Stimulated activated CD4-positive, alpha-beta T cell treated with anti-CD3 and anti-CD28 coated beads, Interleukin-1b, Interleukin-23, amount 100 ng/mL, for 1 hour (primary cell): ENCODE measurements at places on chromosomes 5 and 9.

DNA sequence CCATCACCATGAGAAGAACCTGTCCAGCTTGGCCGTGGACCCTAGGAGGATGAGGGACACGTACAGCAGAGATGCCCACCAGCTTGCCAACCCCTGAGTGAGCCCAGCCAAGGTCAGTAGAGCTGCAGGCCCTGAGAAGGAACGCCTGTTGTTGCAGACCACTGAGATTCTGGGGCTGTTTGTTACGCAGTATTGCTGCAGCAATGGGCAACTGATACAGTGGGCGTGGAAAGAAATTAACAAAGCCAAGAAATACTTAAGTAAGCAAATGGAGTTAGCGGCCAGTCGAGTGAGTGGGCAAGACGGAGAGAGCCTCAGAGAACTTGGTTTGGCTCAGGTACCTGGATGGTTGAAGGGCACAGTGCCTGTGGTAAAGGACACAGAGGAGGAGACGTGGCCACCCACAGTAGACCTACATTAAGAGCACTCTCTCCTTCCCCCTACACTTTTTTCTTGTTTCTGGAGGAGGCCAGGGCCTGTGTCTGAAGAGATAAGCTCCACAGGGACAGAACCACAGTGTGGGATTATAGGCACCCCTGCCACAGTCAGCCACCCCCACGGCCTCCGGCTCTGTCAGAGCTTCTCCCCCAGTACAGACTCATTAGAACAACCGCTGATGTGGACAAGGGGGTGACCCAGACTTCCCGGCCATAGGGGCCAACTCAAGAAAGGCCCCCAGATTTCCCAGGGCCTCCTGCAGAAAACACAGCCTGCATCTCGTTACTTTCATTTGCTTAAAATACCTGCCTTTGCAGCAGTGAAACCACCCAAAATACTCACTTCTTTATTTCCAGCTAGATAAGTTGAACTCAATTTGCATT is 40.1 kb upstream of the GRHPR start:
- DNase-seq, result no peak

DNA sequence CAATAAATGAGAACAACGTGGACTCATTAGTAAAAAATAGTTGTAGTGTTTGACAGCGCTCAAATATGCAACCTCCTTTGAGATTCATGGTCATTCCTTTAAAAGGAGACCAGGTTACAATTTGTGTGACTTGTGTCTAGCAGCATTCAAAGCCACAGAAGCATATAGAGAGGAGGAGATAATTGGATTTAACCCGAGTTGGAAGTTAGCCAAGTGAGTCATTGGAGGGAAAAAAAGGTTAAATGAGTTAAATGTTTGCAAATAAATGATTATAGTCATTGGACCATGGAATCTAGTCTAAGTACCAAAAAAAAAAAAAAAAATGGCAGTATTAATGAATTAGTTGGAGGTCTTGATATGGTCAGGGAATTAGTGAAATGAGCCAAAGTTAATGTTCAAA is 90.9 kb downstream of the ITGA1 start:
- DNase-seq, result no peak

- no peak for DNase-seq
Measured at GRCh38 chr5:179259731-179260323, 85.4 kb downstream of the ADAMTS2 start.

GRCh38 chr5:102858808-102859207 is 103.7 kb downstream of the PAM start:
- DNase-seq, result no peak

GRCh38 chr5:13878357-13878756 is 66.1 kb downstream of the DNAH5 start:
- DNase-seq, result no peak

GRCh38 chr5:8857051-8857450 is 688.8 kb downstream of the SEMA5A start:
- DNase-seq, result no peak

- DNase-seq, result no peak
Measured at GRCh38 chr9:69671311-69671878, 776 bp downstream of the APBA1 start.

- DNase-seq, result no peak
Measured at GRCh38 chr9:4666042-4666699, at the start of gene SPATA6L. Gene SPATA6L (minus strand): TSS chr9:4666480. CDS start chr9:4666250, 230 bp downstream.

DNA sequence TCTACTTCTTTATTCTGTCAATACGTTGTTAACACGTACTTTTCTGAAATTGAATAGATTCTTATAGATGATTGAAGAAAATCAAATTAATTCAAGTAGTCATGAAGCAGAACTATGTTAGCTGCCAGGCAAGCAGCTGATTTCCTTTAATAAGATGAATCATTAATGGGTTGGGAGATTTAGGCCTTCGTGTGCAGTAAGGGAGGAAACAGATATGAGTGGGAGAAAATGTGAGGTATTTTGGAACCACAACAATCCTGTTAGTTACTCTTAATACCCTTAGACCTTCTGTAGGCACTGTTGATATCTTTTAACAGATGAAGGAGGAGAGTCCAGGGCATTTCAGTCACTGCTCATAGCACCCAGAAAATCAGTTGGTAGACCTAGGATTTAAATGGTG is 121.0 kb downstream of the AOPEP start:
- no peak for DNase-seq

DNA sequence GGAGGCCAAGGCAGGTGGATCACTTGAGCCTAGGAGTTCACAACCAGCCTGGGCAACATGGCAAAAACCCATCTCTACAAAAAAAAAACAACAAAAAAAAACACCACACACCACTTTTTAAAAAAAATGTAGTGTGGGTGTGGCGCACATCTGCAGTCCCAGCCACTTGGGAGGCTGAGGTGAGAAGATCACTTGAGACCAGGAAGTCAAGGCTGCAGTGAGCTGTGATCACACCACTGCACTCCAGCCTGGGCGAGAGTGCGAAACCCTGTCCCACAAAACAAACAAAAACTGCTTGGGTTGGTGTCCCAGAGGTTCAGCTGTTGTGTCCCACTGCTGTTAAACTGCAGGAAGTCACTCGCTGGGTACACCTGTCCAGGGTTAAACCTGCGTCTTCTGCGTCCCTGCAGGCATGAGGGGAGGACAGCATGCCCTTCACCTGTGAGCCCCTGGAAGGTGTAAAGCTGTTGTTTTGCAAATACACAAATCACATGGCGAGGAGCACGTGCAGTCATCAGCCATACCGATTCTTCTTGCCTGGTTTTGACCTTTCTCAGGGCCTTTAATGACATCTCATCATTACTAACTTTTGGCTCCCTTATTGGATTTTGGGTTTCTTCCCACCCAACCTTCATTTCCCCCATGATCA is 29.3 kb upstream of the CLPTM1L start:
- no peak for DNase-seq

DNA sequence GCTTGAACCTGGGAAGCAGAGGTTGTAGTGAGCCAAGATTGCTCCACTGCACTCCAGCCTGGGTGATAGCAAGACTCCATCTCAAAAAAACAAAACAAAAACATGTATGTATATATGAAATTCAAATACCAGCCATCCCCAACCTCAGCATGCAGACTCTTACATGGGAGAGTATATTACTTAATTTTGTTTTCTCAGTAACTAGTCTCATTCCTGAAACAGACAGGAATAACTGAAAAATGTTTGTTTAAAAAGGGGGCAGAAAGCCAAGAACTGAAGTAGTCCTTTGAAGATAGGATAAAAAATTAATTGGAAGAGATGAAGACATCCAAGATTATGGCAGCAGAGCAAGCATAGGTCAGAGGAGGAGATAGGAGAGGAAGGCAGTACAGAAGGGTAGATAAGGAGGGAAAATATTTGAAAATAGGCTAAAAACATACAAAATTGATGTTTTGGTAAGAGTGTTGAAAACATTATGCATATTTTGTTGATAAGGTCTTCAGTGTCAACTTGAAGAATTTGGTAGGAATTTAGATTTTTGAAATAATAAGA is 309.9 kb downstream of the MAT2B start:
- no peak for DNase-seq

GRCh38 chr5:133682451-133682850 is 70.1 kb upstream of the FSTL4 start:
- no peak for DNase-seq

GRCh38 chr5:67799732-67800234 is 415.8 kb upstream of the PIK3R1 start:
- DNase-seq, result no peak

DNA sequence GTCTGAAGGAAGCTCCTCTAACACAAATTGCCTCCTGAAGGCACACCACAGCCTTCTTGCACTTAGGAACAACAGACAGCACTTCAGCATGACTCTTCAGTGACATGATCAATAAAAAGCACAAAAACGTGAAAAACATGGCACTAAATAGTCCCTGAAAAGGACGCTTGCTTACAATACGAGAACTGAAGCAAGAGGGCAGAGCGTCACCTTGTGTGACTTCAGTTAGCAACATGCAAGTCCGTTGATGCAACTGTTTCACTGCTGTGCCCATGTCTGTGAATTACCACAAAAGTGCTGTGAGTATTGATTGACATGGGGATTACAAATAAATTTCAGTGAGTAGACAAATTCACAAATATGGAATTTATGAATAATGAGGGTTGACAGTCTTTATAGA is 219.9 kb upstream of the GAS1 start:
- DNase-seq, result no peak

DNA sequence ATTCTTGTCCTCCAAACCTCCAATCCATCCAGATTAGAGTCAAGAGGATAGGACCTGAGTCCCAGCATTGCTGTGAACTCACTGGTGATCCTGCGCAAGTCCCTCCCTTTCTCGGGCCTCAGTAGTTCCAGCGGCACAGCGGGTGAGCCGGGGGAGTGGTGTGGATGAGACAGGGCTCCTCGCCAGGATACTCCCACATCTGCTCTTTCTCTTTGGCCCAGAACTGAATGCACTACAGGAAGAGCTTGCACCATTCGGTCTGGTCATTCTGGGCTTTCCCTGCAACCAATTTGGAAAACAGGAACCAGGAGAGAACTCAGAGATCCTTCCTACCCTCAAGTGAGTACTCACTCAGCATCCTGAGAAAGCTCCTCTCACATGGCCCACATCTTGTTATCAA is 6.3 kb downstream of the GPX3 start:
- no peak for DNase-seq

- DNase-seq, result no peak
Measured at GRCh38 chr5:176748967-176749935, 61.1 kb upstream of the UNC5A start.

DNA sequence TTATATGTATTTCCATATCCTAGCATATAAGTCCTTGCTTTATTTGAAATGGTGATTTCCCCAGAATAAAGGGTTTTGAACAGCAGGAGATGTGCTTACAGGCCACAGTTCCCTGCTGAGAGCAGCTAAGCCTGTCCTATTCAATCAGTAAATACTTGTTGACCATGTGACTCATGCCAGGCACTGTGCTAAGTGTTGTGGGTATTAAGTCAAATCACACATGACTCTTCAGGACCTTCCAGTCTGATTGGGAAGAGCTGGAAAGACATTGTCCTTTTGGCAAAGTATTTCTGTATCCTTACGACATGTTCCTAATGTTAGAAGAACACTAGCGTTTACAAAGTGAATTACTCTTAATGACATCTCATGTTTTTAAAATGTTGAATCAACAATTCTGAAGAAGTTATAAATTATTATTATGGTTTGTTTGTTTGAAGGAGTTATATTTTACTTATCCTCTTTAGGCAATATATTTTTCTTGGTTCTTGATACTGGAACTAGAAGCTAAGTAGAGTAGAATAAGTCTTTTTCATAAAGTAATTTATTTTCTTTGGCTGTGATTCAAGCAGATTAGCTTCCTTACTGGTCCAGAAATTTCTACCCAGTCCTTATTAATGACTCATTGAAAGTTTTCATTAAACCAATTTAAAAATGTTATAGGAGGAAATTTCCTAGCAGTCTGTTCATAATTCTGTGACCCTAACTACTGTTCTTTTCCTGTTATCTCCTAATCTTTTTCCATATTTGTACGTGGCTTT is 82.1 kb downstream of the GAPVD1 start:
- DNase-seq, result no peak

DNA sequence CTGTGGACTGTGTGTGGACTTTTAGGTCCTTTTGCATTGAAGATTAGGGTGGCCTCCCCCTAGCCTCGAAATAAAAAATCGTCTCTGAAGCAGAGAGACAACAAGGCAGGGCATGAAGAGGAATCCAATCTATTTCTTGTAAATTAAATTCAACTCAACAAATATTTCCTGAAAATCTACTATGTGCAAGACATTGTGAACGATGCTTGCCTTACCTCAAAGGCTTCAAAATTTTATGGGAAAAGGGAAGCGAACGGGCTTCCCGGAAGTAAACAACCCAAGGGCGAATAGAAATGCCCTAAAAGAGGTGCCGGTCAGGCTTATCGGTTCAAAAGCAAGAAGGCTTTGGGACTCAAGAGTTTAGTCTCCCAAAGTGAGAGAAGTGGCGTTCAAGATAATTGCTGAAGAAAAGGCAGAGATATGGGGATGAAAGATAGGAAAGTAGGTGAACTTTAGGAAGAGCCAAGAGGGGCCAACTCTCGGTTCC is 525 bp downstream of the KIF24 start:
- no peak for DNase-seq

DNA sequence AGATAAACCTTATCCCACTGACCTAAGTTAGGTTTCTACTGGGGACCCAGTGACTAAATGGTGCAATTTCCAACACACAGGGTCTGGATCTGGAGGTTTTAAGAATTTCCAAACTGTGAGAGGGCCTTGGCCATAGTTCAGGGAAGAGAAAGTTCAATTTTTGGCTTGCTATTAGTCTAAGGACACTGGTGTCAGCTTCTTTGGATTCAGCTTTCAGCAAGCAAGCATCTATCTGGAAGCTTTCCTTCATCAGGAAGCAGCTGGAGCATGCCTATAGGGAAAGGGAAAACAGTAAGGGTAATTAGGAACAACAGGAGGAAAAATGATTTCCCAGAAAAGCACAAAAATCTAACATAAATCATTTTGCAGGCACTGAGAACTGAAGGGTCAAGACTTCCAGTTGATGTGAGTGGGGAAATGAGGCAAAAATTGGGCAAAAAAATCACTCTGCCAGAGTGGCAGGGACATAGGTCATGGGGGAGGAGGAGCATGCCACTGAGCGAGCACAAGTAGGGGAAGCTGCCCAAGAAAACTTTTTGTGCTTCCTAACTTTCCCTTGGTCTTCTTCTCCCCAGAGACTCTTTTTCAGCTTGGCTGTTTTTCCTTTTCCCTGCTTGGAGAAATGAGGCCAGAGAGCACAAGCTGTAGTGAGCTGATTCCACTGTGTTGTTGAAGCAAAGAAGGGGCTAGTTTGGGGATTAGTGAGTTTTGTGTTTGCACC is 299.6 kb downstream of the FGF10 start:
- DNase-seq, result no peak

- no peak for DNase-seq
Measured at GRCh38 chr5:133683646-133684596, 71.6 kb upstream of the FSTL4 start.

GRCh38 chr9:27545471-27545870 is 15.9 kb upstream of the MOB3B start:
- DNase-seq, result no peak

- no peak for DNase-seq
Measured at GRCh38 chr5:176660530-176660859, 13.2 kb downstream of the TSPAN17 start.
